ENCODE measurements at places on chromosomes 12 and 14.

DNA sequence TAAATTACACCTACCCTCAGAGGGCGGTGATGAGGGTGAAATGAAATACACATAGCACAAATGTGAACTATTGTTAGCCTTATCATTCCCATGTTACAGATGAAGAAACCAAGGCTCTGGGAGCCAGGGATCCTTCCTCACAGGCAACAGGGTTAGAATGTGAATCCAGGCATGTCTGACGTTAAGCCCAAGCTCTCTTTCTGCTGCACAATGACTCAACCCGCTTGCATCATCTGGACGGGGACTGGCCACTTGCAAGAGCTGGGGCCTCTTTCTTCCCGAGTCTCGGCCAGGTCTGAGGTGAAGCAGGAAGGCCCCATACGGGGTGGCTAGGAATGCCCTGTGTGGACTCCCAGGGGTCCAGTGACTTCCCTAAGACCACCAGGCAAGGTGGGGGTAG is 105.2 kb downstream of the RBM19 start:
- DNase-seq, result no peak

GRCh38 chr14:69704319-69704718 is 62.6 kb upstream of the SRSF5 start:
- no peak for DNase-seq

- DNase-seq, result no peak
These were observed 291.6 kb downstream of the AKAP6 start for GRCh38 chr14:32620724-32621123.

- no peak for DNase-seq
These were observed 3.8 kb downstream of the EEF1AKMT3 start for GRCh38 chr12:57776247-57776587.

DNA sequence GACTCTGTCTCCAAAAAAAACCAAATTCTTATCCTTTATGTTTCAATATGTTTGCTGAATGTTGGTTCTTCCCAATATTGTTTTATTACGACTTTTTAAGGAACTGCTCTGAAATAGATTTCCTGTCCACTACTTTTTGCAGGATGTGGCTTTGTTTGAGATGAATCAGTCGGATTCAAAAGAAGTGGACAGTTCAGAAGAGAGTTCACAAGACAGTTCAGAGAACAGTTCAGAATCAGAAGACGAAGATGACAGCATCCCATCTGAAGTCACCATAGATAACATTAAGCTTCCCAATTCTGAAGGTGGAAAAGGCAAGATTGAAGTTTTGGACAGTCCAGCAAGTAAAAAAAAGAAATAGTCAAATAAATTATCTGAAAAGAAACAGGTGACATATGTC is 8.2 kb downstream of the NOPCHAP1 start:
- no peak for DNase-seq

DNA sequence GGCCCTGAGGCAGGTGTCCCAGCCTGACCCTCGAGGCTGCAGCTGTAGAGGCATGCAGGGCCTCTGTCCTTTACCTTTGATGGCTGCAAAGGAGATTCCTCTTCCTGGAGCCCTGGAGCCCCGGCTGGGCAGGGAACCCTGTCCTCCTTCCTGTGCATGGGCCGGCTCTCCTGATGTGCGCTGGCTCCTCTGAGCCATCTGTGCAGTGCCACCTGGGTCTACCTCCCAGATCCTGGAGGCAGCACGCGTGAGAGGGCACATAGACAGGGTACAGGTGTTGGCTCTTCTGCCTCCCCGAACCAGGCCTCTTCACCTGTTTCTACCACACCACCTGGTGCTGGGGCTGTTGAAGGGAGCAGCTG is 115.1 kb downstream of the BEGAIN start:
- no peak for DNase-seq

GRCh38 chr12:12572659-12573058 is 10.0 kb upstream of the DUSP16 start:
- DNase-seq, result no peak

GRCh38 chr12:88844426-88844825 is 264.2 kb upstream of the KITLG start:
- no peak for DNase-seq

DNA sequence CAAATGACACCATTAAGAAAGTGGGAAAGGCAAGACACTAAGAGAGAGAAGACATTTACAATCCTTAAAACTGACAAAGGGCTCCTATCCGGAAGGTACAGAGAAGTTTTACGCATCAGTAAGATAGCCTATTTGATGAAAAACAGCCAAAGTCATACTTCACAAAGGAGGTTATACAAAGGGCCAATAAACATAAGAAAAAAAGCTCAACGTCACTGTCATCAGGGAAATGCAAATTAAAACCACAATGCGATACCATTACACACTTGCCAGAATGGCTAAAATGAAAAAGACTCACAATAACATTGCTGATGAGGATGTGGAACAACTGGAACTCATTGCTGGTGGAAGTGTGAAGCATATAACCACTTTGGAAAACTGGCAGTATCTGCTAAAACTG is 168.6 kb upstream of the FAR2 start:
- DNase-seq, result no peak

DNA sequence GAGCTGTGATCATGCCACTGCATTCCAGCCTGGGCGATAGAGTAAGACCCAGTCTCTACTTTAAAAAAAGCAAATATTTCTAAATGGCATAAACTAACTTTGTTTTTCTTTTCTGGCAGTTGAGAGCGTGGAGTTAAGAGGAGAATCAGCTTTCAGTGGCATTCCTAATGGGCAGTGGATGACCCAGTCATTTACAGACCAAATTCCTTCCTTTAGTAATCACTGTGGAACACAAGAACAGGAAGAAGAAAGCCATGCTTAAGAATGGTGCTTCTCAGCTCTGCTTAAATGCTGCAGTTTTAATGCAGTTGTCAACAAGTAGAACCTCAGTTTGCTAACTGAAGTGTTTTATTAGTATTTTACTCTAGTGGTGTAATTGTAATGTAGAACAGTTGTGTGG is 21.2 kb downstream of the TDG start:
- no peak for DNase-seq

GRCh38 chr12:123109319-123109772 is 41.5 kb downstream of the PITPNM2 start:
- no peak for DNase-seq

GRCh38 chr12:27347779-27348178 is 15.1 kb downstream of the BMAL2 start:
- DNase-seq, result no peak

- no peak for DNase-seq
These were observed 32.8 kb upstream of the TUBA1C start for GRCh38 chr12:49231878-49232655.

DNA sequence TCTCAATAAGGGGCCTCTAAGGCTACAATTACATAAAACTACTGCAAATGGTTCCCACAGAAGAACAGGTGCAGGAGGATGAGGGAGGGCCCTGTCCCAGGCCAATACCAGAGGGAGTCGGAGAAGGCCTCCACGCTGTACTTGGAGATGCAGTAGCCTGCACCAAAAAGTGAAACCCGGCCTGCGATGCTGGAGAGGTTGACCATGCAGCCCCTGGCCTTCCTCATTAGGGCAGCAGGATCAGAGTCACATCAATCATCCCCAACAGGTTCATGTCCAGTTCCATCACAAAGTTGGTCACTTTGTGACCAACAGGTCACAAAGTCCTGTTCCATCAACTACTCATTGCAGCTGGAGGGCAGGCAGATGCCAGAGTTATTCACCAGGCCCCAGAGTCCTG is 23.0 kb downstream of the ZBTB39 start:
- DNase-seq, result no peak

DNA sequence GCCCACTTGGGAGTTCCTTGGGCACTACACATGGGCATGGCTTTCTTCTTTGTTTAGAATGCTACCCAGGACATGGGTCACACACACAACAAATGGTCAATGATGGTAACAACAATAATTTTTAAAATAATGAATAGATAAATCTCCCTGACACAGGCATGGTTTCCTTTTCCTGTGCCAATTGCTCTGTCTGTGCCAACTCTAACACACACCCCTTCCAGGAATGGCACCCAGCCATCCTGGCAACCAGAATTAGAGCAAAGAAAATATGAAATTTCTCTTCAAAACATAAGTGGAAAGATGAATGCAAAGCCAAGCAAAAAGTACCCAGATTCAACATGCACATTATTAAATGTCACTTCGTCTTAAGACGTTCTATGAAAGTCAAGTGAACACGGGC is 104.9 kb upstream of the SOX5 start:
- DNase-seq, result no peak

GRCh38 chr12:84740602-84741001 is 172.0 kb downstream of the SLC6A15 start:
- DNase-seq, result no peak

DNA sequence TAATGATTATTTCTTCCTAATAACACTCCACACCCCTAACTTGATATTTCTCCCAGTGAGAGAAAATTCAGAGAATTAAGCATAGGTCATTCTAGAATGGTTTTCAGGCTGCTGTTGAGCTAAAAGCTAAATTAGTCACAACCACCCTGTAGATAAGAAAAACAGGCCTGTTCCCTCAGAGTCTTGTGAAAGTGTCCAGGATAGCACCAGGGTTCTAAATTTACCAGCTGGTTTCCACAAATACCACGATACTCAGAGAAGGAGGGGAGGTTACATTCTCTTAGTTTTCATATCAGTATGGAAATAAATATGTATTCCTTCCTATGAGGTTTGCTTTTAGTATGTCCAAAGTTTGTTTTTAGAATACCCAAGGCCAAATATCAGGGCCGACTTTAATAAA is 66.0 kb upstream of the YARS2 start:
- no peak for DNase-seq

GRCh38 chr14:102827716-102828115 is 50.5 kb downstream of the TRAF3 start:
- no peak for DNase-seq

DNA sequence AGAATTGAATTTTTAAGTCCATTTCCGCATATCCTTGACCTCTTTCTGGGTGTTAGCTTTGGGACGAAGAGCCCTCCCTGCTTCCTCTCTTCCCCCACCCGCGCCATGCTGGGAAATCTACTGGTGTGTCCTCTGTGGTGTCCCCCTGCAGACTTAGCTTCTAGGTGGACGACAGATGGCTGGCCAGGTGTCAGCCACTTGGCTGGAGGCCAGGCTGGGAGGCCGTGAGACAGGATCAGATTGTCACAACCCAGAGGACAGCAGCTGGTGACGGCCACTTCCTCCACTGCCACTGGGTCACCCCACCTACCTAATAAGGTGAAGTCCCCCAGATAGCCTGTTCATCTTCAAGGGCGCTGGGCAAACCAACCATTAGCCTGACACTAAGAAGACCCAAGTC is 13.3 kb upstream of the DTX1 start:
- DNase-seq, result no peak

GRCh38 chr14:104111301-104112112 is 26.0 kb downstream of the ASPG start:
- no peak for DNase-seq

- no peak for DNase-seq
These were observed 60.7 kb upstream of the BDKRB2 start for GRCh38 chr14:96143906-96144305.

DNA sequence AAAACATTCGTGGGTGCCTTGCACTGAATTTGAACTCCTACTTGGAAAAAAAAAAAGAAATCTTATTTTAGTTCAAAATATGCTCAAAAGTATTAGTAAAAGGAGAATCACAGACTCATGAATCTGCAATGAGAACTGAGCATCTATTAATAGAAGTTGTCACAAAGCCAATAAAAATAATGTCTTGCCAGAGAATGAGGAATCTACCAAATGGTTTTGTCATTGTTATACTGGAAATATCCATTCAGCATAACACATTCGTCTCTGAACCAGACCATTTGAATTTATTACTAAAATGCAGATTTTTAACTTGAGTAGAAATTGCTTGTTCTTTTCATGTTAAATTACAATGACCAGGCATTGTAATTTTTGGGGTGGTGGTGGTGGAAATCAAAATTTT is 11.6 kb upstream of the PTPRB start:
- no peak for DNase-seq

DNA sequence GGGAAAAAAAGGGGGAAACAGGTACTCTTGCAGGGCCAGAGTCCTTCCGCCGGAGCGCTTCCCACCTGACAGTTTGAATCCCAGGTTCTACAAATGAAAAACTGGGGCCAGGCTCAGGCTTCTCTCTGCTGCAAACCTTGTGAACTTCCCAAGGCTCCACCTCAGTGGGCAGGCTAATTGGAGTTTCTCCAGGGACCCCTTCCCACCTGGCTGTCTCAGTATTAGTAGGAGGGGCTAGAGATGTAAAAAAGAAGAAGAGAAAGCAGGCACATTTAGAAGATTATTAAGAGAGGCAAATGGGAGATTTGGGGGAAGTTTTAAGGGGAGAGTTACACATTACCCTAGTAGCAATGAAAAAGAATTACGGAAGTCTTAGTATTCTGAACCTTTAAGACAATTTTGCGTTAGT is 20.0 kb upstream of the CLEC2D start:
- no peak for DNase-seq

DNA sequence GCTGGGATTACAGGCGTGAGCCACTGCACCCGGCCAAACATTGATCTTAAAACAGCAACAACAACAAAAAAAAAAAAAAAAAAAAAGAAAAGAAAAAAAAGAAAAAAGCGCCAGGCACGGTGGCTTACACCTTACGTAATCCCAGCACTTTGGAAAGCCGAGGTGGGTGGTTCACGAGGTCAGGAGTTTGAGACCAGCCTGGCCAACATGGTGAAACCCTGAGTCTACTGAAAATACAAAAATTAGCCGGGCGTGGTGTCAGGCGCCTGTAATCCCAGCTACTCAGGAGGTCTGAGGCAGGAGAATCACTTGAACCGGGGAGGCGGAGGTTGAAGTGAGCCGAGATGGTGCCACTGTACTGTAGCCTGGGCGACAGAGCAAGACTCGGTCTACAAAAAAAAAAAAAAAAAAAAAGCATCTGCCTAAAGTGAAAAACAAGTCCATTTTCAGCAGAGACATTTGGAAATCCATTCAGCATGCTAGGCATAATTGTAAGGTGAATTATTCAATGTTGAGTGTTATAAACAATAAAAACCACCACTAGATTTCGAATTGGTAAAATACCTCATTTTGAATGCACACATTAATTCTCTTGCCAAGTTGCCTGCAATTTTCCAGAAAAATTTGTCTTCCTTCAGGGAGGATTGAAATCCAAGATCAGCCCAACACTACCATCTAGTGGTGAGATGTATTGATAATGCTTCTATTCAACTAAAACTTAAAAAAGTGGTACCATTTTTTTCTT is 8.0 kb upstream of the CERS5 start:
- DNase-seq, result no peak

DNA sequence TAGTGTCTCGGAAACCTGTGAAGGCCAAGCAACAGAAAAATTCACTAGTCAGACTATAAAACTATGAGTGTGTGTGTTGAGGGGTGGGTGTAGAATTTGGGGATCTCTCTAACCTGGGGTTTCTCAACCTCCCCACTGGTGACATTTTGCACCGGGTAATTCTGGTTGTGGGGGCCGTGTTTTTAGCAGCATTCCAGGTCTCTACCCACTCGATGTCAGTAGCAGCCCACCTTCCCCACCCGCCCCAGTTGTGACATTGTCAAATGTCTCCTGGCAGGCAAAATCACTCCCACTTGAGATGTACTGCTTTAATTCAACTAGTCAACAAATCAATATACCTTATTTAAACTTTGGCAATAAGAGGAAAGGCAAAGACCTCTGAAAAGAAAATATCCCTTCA is 4.1 kb downstream of the GCN1 start:
- DNase-seq, result no peak

Data from stimulated activated CD4-positive, alpha-beta T cell treated with anti-CD3 and anti-CD28 coated beads, Interleukin-12 subunit alpha, Interleukin-12 subunit beta, amount 100 ng/mL, for 4 hours (primary cell).